ENCODE measurements at places on chromosomes 2 and 18.

DNA sequence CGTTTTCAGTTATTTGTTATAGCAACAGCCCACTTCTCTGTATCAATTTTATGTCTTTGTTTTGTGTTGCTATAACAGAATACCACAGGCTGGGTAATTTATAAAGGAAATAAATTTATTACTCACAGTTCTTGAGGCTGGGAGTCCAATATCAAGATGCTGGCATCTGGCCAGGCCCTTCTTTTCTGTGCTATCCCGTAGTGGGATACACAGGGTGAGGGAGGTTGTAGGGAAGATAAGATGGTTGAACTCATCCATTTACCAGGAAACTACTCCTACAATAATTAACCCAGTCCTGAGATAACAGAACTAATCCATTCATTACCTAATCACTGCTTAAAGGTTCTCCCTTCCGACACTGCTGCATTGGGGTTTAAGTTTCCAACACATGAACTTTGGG lies 220.7 kb downstream of the TPGS2 start:
- no peak for DNase-seq

DNA sequence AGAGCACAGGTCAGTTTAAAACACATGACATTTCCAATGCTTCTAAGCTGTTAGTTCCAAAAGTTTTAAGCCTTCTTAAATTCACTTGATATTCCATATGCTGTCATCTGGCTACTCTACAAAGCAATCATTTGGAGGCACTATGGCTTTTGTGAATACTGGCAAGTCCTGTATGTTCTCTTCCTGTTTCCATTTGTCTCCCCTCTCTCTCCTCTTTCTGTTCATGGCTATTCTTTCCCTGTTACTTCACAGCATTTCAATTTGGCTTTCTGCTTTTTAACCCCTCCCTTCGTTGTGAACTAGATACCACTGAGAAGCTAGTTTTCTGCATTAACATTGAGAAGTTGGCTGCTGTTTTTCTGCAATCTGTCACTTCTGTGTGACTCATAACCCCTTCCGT lies 1337.2 kb upstream of the CELF4 start:
- no peak for DNase-seq

- no peak for DNase-seq
These were observed 220.4 kb upstream of the TMEM200C start for GRCh38 chr18:6115710-6116109.

DNA sequence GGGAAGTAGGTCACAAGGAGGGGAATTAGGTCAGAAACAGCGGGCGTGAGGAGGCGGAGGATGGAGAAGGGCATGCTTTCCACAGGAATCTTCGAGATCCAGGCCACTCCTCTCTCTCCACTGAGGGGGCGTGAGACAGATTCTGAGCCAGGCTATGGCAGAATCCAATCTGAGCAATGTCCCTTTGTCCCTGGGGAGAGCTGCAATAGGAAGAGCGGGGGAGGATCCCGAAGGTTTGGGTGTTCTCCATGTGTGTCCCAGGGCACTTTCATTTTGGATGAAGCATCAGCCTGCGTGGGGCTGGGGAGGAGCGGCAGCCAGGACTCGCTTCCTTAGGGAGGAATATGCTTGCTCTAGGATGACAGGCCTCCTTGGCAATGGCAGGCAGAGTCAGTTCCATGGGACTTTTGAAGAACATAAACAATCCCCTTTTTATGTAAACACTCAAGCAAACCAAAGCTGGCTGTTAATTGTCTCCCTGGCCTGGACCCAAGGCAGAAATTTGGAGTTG lies 84.0 kb downstream of the LIPG start:
- DNase-seq, result no peak

GRCh38 chr2:42545023-42545721 lies 23.3 kb upstream of the MTA3 start:
- no peak for DNase-seq
